ENCODE measurements at places on chromosomes 12 and 14. TPM values are rescaled to one million over a fixed set of nuclear protein-coding genes. Genes with fewer than 3 reads are reported as not detected.

Gene EPYC
- not detected for total RNA-seq

Gene SMOC1
- 0.22 TPM for total RNA-seq

Gene SMIM41
- not detected for total RNA-seq

Gene DAO
- total RNA-seq, result not detected

Gene SOCS2
- 40.3 TPM for total RNA-seq

Gene MBD6
- 39.9 TPM for total RNA-seq

Gene BCL2L14
- total RNA-seq, result not detected

Gene PMCH
- total RNA-seq, result not detected

Gene ERBB3
- 1.5 TPM for total RNA-seq

Gene SLCO1B1
- total RNA-seq, result 0.24 TPM

Gene MSI1
- total RNA-seq, result 9.7 TPM

Gene MARS1
- total RNA-seq, result 89.2 TPM

Gene OTOGL
- 0.51 TPM for total RNA-seq

Gene APOLD1
- 13.0 TPM for total RNA-seq

Gene LHX5
- total RNA-seq, result not detected

Gene DBX2
- 0.19 TPM for total RNA-seq

Gene LMNTD1
- total RNA-seq, result 0.51 TPM

Gene CACNA2D4
- 0.89 TPM for total RNA-seq

Gene GPRC5A
- total RNA-seq, result 0.78 TPM

Gene CELA1
- not detected for total RNA-seq

Gene OR4K13
- not detected for total RNA-seq

Gene COQ5
- total RNA-seq, result 31.8 TPM

Gene FGF6
- total RNA-seq, result not detected

Gene RHNO1
- total RNA-seq, result 8.3 TPM

Gene NXPH4
- 20.0 TPM for total RNA-seq

Gene AMDHD1
- 0.38 TPM for total RNA-seq

Gene CCDC197
- total RNA-seq, result 3.4 TPM

Data from cardiac septum (tissue), 1 donor.